ENCODE measurements at places on chromosomes 7 and 10. TPM values are rescaled to one million over a fixed set of nuclear protein-coding genes. Genes with fewer than 3 reads are reported as not detected.

GRCh38 chr7:23469150-23469960, 936 bp downstream of the IGF2BP3 start:
- DNase-seq = no peak

DNA sequence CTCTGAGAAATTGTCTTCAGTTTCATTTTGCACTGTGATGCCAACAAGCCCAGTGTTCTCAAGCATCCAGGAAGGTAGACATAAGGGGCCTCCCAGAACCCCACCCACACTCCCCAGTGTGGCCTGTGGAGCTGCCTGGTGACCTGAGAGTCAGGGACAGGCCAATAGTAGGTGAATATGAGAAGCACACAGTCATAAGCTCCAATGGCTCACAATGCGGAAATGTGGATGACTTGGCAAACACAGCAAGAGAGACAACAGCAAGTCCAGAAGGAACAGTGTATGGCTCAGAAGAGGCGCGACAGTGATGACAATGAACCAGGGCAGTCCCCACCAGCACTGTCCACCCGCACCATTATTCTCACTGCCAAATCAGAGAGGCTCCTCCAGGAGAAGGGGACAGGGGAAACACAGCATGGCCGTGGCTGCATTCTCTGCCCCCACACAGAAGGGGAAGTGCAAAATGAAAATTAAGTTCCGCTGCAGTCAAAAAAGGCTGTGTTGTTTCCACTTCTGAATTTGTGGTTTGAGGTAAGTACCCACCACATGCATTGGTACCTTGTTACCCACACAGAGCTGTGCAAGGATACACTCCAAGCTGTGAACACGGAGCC, 419.8 kb downstream of the GRID1 start:
- no peak for DNase-seq

Gene SH2D4B
- not detected for total RNA-seq

Gene EBF3
- not detected for total RNA-seq

Gene EN2
- total RNA-seq = not detected

Gene TET1
- 0.82 TPM for total RNA-seq
